Stimulated activated CD8-positive, alpha-beta memory T cell treated with anti-CD3 and anti-CD28 coated beads, Interleukin-4, amount 100 ng/mL, for 1 hour (primary cell): ENCODE measurements at places on chromosomes 16 and 17.
A peak's percentile ranks its signal among the peaks of the same experiment; 100 is the strongest.

DNA sequence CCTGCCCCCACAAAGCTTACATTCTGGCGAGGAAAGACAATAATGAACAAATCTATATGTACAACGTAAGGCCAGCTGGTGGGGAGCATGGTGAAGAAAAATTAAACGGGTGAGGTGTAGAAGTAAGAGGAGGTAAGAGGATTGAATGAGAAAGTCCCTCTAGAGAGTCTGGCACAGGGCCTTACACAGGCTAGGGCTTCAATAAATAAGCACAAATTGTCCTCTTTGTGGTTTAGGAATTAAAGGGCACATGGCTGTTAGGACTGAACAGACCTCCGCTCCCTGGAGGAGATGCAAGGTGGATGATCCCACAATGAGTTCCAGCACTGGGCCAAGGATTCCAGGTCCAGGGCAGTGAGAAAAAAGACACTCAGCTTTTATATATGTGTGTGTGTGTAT, 43.1 kb upstream of the HAPSTR1 start:
- DNase-seq: no peak

- no peak for DNase-seq
Observed at GRCh38 chr16:3580686-3581085, 3.5 kb upstream of the NLRC3 start.

- no peak for DNase-seq
Observed at GRCh38 chr17:56824503-56824902, 9.2 kb downstream of the C17orf67 start.

DNA sequence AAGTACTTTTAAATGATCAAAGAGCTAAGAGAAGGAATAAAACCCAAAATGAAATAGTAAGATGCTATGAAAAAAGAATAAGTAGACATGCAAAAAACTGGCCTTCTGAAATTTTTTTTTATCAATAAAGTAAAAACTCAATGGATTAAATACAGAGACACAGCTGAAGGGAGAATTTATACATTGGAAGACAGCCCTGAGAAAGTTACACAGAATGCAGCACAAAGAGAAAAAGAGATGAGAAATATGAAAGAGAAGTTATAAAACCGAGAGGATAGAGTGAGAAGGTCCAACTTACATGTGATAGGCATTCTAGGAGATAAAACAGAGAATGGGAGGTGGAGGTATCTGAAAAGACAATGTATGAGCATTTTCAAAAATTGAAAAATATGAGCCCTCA, 57.0 kb downstream of the MARF1 start:
- no peak for DNase-seq

GRCh38 chr17:50685691-50686493, 21.8 kb downstream of the ANKRD40 start:
- no peak for DNase-seq

GRCh38 chr17:49989518-49989880, 5.5 kb downstream of the DLX3 start:
- DNase-seq: no peak

GRCh38 chr17:46935658-46936266, 12.8 kb downstream of the GOSR2 start:
- DNase-seq: no peak

GRCh38 chr16:30697264-30698138, 1.5 kb upstream of the SRCAP start:
- DNase-seq: no peak

DNA sequence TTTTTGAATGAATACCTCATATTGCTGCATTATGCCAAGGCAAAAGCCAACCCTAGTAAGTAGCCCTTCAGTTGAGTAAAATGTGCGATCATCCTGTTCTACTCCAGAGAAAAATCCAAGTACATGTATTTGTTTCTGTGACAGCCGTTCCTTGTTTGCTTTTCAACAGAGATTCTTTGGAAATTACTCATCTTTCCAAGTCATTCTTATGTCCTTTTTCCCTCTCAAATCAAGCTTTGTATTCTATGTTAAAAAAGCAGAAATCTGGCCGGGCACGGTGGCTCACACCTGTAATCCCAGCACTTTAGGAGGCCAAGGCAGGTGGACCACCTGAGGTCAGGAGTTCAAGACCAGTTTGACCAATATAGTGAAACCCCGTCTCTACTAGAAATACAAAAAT, 112.9 kb upstream of the HAS3 start:
- no peak for DNase-seq

DNA sequence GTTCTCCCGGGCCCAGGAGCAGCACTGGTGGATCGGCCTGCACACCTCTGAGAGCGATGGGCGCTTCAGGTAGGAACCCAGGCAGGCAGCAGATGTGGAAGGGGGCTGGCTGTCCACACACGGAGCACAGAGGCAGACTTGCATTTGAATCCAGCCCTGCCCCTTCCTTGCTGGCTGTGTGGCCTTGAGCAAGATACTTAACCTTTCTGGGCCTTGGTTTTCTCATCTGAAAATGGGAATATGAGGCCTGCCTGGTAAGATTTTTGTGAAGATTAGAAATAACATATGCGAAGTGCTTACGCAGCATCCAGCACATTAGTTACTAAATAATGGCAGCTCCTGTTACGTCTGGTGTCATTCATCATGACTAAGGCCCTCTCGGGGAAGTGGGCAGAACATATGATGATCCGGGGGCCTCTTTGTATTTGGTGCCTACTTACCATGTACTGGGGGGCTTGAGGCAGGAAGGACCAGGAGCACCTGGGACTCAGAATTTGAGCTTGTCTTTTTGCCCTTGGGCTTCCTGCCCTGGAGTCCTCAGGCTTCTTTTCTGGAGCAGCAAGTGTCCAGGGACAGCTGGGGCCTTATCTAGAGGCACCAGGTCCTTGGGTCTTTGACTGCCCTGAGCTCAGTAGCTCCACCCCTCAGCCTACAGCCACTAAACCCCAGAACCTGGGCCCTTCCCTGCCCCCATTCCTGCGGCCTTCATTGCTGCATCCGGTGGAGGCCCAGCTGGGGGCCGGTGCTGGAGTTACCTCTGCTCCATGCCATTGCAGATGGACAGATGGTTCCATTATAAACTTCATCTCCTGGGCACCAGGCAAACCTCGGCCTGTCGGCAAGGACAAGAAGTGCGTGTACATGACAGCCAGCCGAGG, 53.8 kb downstream of the MRC2 start:
- DNase-seq: no peak

- DNase-seq: no peak
Observed at GRCh38 chr16:58086381-58087208, 42.6 kb downstream of the CFAP20 start.

- DNase-seq: no peak
Observed at GRCh38 chr17:34161690-34162089, 93.4 kb upstream of the CCL2 start.

- no peak for DNase-seq
Observed at GRCh38 chr16:78483124-78483992, 383.9 kb downstream of the WWOX start.

DNA sequence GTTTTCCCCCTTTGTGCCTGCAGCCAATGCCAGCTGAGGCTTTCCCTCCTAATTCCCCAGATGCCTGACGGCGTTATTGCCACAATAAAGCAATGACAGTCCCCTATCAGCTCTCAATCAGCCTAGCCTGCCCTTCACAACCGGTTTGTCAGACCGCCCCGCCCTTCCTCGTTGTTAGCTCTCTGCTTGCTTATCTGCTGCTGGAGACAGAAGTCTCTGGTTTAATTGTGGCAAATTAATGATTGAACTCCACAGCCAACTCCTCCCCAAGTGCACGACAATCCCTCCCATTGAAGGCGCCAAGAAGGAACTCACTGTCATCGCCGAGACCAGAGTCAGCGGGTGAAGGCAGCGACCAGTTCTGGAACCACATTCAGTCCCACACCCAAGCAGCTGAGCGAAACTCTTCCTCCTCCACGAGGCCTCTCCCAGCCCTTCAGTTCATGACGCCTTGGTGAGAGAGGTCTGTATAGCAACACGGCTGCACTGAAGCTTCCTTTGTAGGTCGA, 474.4 kb downstream of the SLC39A11 start:
- DNase-seq: no peak

DNA sequence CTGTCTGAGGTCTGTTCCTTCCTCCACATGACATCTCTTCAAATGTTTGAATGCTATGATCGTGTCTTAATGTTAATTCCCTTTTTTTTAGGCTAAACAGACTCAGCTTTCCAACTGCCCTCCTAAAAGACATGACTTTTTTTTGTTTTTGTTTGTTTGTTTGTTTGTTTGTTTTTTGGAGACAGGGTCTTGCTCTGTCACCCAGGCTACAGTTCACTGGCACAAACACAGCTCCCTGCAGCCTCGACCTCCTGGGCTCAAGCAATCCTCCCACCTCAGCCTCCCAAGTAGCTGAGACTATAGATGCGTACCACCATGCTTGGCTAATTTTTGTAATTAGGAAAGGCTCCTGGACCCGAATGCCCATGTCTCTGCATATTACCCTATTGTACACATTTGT, 176.5 kb downstream of the ABCA8 start:
- DNase-seq: no peak

DNA sequence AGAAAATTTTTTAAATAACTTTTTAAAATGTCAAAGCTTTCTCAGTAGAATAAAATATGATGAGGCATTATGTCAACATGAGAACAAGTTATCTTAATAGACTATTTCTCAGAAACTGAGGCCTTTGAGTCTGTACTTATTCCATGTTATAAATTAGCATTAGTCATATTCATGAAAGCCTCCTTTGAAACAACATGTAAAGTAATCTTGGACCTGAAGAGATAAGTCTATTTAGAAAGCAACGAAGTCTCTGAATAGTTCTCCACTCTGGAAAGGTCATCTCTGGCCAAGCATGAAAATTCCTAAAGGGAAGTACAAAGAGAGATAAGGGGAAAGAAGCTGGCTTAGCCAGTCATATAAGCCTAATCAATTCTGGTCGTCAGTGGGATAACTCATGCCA, 150.8 kb downstream of the CYB561 start:
- no peak for DNase-seq

- peak; percentile 16 for DNase-seq
Observed at GRCh38 chr17:64130559-64131001, 636 bp upstream of the ERN1 start.

DNA sequence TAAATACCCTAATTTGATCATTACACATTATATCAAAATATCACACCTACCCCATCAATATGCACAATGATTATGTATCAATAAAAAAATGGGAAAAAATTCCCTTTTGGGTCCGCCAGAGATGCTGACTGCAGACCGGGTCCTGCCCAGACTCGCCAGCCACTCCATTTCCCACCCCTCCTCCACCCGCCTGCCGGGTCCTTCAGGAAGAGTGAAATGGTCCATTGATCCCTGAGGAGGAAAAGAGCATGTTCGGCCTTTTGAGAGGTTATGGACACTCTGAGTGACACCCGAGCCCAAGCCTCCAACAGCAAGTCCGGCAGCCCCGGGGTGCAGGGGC, 123.9 kb upstream of the ZFHX3 start:
- no peak for DNase-seq

DNA sequence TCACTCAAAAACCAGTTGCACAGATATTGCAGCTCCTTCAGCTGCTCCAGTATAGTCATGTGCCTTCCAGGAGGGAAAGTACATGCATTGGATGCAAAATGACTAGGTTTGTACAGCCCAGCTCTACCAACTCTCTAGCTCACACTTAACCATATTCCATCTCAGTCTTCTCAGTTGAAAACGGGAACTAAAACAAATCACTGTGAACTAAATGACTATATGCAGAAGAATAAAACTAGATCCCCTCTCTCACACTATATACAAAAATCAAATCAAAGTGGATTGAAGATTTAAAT, 24.9 kb downstream of the DCUN1D3 start:
- no peak for DNase-seq

DNA sequence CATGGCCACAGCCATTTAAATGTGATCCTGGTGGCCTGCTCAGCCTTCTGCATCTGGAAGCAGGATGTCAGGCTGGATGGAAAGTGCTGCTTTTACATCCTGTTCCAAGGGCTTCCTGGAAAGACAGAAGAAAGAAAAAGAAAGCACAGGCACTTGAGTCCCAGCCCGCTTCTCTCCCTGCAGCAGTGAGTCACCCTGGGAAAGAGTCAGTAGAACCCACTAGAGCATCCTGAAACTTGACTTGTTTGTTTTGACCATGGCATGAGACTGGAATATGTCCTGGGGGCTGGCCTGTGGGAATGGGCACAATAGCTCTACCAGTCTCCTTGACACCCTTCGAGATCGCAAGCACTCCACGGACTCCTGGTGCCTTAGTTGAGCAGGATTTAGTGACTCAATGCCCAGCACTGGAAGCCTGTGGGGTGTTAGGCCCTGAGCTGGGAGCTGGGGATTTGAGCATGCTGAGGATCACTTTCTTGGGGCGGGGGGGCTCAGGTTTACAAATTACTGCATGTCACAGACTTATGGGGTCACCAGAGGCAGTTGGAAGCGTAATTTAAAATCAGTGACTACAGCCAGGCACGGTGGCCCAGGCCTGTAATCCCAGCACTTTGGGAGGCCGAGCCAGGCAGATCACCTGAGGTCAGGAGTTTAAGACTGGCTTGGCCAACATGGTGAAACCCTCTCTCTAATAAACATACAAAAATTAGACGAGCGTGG, 22.1 kb upstream of the GNA13 start:
- no peak for DNase-seq

- no peak for DNase-seq
Observed at GRCh38 chr17:74497471-74497870, 31.0 kb downstream of the CD300A start.

- no peak for DNase-seq
Observed at GRCh38 chr17:78714534-78714933, 67.5 kb downstream of the CYTH1 start.

- DNase-seq: no peak
Observed at GRCh38 chr17:50763716-50764475, 3.4 kb downstream of the ANKRD40CL start.

GRCh38 chr17:13957636-13958035, 111.7 kb upstream of the COX10 start:
- DNase-seq: no peak

DNA sequence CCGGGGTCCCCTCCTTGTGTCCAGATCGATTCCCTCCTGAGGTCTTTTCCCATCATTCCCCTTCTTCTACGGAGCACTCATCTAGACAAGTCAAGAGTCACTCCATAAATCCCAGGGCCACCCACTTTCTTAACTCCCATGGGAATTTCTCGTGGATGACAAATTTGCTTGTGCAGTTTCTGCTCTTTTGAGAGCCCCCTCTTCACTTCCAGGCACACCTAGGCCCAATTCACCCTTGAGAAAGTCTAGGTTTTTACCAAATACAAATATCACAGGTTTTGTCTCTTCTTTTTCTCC, 522 bp upstream of the POLDIP2 start:
- no peak for DNase-seq
